Fibroblast of gingiva (primary cell): ENCODE measurements at places on chromosomes 12 and 14.

- peak; percentile 47 for DNase-seq
Measured at GRCh38 chr12:92827836-92828431, 101.2 kb downstream of the EEA1 start.

- DNase-seq: no peak
Measured at GRCh38 chr12:14843425-14843887, at the start of gene ART4. Gene ART4, minus strand, starts transcription at chr12:14843526. Its CDS starts 413 bp downstream, at chr12:14843113.

GRCh38 chr12:11870041-11870451 lies 200.7 kb upstream of the BCL2L14 start:
- no peak for DNase-seq

DNA sequence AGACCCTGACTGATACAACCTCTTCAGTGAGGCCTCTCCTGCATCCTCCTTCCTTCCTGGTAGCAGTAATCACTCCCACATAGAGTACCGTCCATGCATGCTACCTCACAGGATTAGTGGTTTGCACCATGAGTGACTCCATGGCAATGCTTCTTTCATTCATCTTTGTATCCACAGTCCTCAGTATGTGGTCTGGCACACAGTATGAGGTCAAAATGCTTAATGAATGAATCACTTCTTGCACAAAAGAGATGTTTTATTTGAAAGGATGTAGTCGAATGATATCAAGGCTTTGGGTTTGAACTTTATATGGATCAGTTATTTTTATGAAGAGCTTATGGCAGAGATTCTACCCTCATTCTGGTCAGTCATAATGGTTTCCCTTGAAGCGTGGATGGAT lies 42.2 kb downstream of the KCNA5 start:
- peak; percentile 40 for DNase-seq

GRCh38 chr14:36655571-36655962 lies 6.1 kb upstream of the PAX9 start:
- DNase-seq: no peak

- DNase-seq: no peak
Measured at GRCh38 chr14:33386140-33386539, 447.5 kb downstream of the NPAS3 start.
